ENCODE measurements at places on chromosomes 11 and 22.

DNA sequence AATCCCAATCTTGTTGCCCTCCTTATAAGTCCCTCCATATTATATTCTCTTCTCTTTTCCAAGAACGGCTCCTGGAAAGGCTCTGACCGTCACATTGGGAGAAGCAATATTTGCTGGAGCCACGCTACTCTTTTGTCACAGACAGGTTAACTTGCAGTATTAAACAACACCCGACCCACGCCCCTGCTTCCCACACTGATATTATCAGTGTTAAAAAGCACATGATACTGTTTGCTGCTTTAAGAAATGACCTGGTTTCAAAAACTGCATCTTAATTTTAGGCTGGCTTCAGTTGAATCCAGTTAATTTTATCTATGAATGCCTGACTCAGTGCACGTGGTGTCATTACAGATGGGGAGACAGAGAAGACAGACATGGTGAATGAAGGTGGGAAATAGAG lies 3.1 kb downstream of the FLI1 start:
- no peak for DNase-seq

DNA sequence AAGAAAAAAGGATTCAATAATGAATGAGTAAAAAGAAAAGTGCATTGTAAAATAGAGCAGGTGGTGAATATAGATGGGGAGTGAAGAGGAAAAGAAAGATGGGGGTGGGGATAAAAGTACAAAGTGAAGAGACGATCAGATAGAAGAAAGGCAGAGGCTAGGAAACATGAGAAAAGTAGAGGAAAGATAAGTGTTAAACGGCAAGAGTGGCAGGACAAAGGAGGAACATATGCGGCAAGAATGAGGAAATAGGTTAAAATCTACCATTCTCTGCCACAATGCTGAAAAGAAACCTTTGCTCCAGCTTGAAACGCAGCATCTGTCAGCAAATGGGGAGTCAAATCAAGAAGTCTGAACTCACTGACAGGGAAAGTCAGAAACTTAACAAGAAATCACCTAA lies 6.8 kb downstream of the FUT4 start:
- no peak for DNase-seq

DNA sequence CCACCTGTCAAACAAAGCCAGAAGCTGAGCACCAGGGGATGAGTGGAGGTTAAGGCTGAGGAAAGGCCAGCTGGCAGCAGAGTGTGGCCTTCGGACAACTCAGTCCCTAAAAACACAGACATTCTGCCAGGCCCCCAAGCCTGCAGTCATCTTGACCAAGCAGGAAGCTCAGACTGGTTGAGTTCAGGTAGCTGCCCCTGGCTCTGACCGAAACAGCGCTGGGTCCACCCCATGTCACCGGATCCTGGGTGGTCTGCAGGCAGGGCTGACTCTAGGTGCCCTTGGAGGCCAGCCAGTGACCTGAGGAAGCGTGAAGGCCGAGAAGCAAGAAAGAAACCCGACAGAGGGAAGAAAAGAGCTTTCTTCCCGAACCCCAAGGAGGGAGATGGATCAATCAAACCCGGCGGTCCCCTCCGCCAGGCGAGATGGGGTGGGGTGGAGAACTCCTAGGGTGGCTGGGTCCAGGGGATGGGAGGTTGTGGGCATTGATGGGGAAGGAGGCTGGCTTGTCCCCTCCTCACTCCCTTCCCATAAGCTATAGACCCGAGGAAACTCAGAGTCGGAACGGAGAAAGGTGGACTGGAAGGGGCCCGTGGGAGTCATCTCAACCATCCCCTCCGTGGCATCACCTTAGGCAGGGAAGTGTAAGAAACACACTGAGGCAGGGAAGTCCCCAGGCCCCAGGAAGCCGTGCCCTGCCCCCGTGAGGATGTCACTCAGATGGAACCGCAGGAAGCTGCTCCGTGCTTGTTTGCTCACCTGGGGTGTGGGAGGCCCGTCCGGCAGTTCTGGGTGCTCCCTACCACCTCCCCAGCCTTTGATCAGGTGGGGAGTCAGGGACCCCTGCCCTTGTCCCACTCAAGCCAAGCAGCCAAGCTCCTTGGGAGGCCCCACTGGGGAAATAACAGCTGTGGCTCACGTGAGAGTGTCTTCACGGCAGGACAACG lies 11.7 kb downstream of the CXCR5 start:
- no peak for DNase-seq

DNA sequence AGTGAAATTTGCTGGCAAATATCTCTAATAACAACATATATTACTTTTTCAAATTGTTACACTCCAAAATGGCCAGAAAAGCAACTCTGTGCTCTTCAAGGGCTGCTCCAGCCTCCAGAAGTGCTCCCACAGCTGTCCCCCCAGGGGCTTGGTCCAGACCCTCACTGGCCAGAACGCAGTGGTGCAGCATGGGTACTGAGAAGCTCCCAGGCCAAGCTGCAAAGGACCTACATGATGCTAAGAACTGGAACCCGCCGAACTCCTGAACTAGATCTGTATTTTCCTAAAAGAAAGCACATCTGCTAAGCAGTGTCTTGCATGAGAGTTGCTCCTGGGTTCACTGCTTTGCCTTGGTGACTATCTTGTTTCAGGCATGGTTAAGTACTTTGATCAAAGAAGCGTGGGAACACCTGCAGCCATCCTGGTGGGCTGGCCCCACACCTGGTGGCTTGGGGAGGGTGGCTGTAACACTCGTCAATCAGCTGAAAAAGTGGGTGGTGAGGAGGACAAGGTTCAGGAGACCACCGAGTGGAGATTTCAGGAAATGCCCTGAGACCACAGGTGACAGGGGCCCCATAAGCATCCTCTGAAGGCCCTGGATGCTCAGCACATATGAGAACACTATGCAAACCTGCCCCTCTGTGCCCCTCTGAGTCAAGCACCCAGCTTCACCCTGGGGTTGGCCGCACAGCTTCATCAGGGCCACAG lies 72.7 kb upstream of the PITPNB start:
- no peak for DNase-seq

- no peak for DNase-seq
These were observed 33.7 kb downstream of the IGF2 start for GRCh38 chr11:2105511-2105910.

DNA sequence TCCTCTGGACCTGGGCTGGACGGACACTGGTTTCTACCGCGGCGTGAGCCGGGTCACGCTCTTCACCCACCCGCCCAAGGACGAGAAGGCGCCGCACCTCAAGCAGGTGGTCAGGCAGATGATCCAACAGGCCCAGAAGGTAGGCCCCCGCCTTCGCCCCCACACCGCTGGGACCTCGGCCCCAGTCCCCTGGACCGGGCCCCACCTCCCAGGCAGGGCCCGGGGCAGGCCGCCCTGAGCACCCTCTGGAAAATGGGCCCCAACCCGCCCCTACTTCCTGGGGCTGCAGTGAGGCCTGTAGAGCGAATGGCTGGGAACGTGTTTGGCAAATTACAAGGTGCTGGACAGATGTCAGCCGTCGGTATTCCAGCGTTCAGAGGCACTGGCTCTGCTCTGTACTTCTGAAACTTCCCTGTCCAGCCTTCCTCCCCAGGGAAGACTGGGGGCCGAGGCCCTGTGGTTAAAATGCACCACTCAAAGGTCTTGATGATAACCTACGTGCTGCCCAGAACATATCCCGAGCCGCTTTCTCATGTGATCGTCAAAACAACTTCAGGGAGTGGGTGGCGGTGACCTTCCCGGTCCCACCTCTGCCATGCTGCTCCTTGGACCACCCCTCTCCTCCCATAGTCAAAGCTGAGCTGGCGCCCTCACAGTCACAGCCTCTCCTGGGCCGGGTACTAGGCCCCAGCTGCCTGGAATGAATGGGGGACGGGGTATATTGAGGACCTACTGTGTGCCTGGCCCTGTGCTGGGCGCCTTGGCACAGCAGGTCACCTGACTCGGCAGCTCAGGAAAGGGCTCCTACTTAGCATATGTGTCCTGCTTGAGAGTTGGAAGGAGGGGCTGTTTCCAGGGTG lies 869 bp downstream of the FAM83F start:
- DNase-seq, result no peak

GRCh38 chr11:132504501-132505041 lies 1027.7 kb downstream of the OPCML start:
- no peak for DNase-seq

DNA sequence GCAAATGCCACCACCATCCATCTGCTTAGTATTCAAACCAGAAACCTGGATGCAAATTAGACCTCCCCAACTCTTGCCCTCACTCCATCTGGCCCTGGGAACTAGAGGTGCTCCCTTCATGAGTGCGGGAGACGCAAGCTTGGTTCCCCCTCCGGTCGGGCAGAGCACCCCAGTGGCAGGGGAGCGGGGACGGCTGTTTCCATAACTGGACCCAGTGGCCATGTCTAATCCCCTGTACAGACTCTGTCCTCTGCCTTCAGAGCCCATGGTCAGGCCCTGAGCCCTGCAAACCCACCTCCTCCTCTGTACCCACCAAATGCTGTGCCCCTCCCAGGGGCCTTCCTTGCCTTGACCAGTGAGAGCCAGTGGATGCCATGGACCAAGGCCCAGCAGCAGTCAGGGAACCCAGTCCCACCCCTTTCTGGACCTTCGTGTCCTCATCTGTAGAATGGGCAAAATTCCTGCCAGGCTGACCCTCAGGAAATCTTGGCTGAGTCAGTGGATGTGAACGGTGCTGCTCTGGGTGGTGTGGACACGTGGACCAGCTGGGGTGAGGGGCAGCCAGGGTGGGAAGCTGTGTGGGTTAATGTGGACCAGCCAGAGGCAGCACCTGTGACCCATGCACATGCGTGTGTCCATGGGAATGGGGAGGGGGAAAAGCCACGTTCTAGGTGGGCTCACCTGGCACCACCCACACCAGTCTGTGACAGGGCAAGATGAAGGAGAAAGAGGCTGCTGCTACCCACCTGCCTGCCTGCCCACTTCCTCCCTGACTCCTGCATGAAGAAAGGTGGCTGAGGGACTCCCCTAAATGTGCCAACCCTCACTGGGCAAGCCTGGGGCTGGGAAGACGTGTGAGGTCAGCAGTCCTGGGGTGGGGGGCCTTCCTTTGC lies 72.8 kb downstream of the LRRC32 start:
- DNase-seq, result no peak

DNA sequence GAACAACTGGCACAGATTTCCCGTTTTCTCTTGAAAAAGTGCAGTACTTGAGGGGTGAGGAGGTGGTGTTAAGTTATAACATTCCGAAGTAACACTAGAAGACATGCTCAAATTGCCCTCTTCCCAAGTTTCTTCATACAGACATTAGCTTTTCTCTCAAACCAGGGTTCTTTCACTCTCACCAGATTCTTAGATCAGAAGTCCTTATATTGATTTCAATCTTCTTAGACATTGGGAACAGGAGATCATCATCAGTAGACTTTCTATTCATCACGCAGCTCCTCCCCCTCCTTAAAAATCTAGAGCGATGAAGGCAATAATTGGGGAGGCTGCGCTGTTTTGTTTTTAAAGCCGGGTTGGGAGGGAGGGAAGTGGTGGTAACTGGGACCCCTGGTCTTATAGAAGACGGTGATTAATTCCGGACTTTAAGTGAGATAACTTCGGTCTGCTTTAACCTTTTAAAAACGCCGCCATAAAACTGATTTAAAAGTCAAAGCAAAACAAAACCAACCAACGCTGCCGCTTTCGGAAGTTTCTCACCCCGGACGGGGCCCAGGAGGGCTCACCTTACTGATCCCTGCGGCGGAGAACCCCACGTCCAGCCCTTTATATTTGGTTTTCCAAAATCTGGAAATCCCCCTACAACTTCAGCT lies 665 bp downstream of the USP28 start:
- no peak for DNase-seq

DNA sequence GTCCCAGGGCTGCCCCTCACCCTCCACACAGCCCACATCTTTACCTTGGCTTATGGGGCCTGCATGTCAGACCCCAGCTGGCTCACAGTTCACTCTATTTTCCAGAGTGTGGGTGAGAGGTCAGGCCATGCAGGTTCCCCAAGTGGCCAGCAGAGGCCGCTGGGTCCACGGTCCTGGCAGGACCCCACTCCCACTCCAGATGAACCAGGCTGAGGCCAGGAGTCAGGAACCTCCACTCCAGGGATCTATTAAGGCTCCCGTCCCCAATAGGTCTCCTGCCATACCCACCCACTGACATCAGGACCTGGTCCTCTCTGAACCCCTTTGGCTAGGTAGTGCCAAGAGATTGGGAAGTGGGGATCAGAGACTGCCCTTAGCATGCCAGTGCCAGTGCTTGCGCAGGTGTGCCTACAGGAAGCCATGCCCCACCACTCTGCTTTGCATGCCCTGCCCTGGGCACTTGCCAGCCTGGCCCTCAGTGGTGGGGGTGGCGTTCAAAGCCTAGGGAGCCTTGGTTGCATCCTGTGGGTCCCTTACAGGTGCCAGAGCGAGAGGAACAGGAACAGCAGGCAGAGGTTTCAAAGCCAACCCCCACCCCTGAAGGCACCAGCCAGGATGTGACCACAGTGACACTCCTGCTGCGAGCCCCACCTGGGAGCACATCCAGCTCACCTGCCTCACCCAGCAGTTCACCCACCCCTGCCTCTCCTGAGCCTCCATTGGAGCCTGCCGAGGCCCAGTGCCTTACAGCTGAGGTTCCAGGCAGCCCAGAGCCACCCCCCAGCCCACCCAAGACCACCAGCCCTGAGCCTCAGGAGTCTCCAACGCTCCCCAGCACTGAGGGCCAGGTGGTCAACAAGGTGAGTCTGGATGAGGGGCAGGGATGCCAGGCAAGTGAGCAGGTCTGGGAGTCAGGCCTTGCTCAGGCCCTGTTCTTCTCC lies 8.3 kb downstream of the SMTN start:
- no peak for DNase-seq

GRCh38 chr22:27751277-27752070 lies 50.1 kb downstream of the MN1 start:
- no peak for DNase-seq

- DNase-seq, result no peak
These were observed 17.8 kb upstream of the TTC12 start for GRCh38 chr11:113296447-113297205.

GRCh38 chr11:109043315-109043714 lies 378.4 kb downstream of the DDX10 start:
- no peak for DNase-seq

DNA sequence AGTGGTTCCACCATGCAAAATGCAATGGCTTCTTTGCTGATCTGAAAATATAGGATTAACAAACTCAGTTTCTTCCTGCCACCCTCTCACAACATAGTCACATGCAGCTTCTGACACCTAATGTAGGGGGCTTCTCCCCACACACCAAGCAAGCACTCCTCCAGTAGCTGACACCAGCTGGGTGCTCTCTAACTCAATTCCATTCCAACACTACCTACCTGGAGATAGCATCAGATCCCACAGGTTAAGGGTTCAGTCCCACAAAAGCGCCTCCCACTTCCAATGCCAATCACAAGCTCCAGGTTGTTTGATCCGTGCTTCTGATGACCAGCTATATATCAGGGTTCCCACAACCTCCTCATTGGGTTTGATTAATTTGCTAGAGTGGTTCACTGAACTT lies 31.8 kb upstream of the NNMT start:
- DNase-seq, result no peak

GRCh38 chr11:47175746-47176327 lies 842 bp downstream of the ARFGAP2 start:
- no peak for DNase-seq

Measured in HL-60 (cell line).